ENCODE measurements at places on chromosomes 7 and 10. TPM values are rescaled to one million over a fixed set of nuclear protein-coding genes. Genes with fewer than 3 reads are reported as not detected.

Gene WNT8B
- not detected for total RNA-seq

Gene SPDYE9
- not detected for total RNA-seq

Gene ANKRD61
- not detected for total RNA-seq

Gene ANKRD22
- total RNA-seq = not detected

Gene NEUROG3
- total RNA-seq = not detected

Gene TRIM74
- total RNA-seq = 0.35 TPM

Gene CHAT
- not detected for total RNA-seq

Gene HMX2
- total RNA-seq = not detected
